ENCODE measurements at places on chromosomes 2 and 18.

DNA sequence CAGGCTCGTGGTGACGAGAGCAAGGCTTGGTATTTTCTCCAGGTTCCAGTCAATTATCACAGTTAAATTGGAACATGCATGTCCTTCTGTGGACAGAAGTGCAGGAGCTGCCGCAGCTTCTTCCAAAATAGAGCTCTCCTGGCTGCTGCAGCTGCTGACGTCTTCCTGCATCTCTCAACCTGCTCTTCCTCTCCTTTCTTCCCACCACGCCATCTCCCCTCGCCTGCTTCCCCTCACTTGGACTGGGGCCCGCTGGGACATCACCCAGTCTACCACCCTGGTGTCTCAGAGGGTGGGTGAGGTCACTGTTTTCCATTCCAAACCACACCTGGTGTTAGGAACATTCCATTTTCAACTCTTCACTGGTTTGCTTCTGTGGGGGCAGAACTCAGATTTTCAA, 41.4 kb downstream of the SPP2 start:
- no peak for DNase-seq

- DNase-seq, result no peak
Measured at GRCh38 chr2:169683054-169683424, 11.2 kb downstream of the CFAP210 start.

GRCh38 chr18:415617-416612, 84.6 kb downstream of the COLEC12 start:
- no peak for DNase-seq

- DNase-seq, result no peak
Measured at GRCh38 chr18:62285281-62285680, 39.8 kb upstream of the TNFRSF11A start.

- no peak for DNase-seq
Measured at GRCh38 chr18:70165936-70166335, 39.6 kb downstream of the RTTN start.

DNA sequence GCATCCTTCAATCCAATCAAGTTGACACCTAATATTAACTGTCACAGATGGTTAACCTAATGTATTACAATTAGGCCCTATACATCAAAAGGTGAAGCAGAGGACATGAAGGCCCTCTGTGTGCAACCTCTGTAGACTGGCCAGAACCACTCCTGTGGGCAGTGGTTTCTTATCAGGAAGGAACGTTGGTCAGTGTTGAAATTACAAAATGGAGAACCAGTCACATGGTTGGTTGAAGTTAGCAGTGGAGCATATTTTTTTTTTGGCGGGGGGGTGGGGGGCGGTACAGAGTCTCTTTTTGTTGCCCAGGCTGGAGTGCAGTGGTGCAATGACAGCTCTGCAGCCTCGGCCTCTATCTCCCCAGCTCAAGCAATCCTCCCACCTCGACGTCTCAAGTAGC, 19.8 kb downstream of the RNU2-63P start:
- no peak for DNase-seq

DNA sequence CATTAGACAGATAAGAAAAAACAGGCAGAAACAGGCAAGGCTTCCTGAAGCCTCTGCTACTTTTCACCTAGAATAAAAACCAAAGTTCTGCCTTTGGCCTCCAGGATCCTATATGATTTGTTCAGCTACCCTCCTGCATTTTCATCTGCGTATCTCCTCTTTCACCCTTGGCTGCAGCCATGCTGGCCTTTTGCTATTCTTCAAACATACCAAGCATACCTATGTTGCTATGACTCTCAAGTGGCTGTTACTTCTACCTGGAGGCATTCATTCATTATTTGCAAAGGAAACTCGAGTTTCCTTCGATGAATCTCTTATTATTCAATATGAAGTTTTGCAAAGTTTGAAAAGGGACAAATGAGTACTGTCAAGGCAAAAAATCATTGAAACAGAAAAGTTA, 106.4 kb upstream of the HNMT start:
- DNase-seq, result no peak

DNA sequence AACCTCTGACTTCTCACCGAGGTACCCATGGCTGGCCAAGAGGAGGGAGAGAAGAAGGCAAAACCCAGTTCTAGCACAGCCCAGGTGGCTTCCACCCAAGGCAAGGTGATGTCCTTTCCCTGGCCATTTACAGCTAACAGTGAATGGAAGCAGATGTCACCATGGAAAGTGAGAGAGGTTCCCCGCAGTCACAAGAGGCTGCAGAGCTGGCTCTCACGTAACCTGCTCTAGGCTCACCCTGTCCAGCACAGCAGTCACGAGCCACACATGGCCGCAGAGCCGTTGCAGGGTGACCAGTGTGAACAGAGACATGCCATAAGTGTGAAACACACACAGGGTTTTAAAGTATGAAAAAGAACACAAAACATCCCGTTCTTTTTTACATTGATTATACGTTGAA, 169.4 kb downstream of the TNS1 start:
- DNase-seq, result no peak

- DNase-seq, result no peak
Measured at GRCh38 chr2:128475427-128476211, 157.0 kb upstream of the HS6ST1 start.

DNA sequence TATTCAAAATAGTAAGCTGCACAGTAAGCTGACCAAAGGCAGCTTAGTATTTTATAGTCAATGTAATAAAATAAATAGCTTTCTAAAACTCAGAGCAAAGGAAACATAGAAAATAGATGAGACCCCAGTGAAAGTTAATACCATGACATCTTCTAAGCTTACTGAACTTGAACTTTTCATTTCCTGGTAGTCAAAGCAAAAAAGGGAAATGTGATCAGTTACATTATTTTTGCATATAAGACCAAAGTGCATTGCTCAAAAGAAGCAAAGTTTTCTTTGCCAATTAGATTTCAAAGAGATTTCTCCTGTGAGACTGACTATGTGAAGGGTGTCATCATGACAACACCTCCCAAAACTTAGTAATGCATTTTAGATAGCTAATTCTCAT, 70.2 kb downstream of the MYO1B start:
- DNase-seq, result no peak

DNA sequence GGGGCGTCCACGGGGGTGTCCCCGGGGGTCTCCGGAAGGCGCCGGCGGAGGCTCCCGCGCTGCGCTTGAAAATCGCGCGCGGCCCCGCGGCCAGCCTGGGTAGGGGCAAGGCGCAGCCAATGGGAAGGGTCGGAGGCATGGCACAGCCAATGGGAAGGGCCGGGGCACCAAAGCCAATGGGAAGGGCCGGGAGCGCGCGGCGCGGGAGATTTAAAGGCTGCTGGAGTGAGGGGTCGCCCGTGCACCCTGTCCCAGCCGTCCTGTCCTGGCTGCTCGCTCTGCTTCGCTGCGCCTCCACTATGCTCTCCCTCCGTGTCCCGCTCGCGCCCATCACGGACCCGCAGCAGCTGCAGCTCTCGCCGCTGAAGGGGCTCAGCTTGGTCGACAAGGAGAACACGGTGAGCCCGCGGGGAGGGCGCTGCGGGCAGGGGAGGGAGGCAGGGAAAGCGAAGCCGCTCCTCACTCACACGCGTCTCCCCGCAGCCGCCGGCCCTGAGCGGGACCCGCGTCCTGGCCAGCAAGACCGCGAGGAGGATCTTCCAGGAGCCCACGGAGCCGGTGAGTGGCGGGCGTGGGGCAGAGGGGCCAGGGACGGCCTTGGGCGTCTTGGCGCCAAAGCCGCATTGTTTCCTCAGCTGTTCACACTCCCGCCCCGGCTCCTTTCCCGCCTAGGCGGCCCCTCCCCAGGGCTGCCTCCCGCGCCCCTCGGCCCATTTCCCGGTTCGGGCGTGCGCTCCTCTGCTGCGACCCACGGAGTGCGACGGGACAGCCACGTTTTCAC, at the start of gene RRM2:
TSS of gene RRM2 (plus strand) at position 240 of the 781 bp plus-strand sequence. CDS start at position 300, 60 bp downstream.
- DNase-seq, result peak; percentile 95

DNA sequence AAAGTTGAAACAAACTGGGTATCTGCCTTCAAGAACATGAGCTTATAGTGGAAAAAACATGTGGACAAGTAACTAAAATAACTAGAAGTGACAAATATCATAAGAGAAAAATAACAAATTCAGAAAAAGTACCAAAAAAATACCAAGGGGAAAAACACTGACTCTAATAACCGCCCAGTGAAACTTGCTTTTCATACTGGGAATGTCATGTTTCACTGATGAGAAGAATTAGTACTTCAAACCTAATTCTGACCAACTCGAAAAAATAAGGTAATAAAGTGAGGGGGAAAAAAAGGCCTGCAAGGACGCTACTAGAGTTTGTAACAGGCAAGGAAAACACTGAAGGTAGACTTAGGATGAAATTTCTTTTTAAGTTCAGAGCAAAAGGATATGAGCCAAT, 83.6 kb downstream of the RTTN start:
- no peak for DNase-seq

DNA sequence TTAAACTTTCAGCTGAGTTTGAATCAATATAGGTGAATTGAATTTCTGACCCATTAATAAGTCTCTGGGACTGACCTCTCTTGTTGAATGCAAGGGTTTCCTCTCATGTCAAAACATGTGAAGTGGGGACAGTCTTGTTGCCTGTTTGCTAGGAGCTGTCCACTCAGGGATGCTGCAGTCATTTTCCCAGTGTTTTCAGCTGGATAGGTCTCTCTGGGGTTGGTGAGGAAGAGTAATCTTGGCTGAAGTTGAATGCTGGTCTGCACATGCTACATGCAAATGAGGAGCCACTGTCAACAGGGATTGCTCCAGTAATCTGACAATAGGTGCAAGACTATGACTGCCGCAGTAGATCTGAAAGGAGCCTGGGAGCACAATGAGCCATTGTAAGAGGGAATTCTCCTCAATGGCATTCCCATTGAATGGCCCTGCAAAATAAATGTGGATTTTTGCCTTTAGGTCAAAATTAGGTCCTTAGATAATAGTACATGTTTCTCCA, 34.1 kb upstream of the IL1RL1 start:
- DNase-seq, result no peak

DNA sequence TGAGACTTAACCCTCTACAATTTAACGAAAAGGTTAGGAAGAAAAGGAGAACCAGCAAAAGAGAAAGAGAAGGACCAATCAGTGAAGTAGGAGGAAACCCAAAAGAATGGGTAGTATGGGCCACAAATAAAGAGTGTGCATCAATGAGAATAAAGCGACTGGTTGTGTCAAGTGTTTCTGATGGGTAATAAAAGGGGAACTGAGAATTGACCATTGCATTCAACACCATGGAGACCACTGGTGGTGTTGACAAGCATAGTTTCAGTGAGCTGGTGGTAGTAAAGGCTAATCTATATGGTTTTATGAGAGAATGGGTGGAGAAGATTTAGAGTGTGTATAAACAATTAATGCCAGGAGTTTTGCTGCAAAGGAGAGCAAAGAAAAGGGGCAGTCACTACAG, 75.4 kb downstream of the CSRNP3 start:
- DNase-seq, result no peak

GRCh38 chr2:70258532-70258875, 567 bp downstream of the PCYOX1 start:
- no peak for DNase-seq

DNA sequence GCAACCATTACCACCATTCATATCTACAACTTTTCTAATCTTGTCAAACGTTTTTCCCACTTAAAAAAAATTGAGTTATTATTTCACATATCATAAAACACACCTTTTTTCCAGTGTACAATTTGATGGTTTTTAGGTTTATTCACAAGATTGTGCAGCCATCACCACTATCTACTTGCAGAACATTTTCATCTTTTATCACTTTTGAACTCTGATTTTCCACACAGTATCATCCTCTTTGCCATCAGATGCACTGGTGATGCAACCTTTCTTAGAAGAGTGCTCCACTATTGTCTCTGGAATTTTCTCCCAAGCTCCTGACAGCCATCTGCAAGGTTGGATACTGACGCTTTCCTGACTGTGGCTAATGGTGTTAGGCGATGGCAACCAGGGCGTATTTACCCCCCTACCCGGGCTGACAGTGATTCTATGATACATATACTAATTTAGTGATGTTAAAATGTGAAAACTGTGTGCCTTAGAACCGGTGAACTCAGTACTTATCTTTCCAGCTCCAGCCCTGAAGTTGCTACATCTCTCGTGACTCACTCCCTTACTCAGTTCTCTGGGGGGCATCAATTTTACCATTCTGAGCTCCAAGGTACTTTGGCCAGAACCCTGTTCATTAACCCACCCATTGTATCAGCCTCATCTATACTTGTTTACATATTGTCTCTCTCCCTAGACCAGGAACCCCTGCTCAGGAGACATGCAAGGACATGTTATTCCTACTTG, 105.4 kb upstream of the SPRED2 start:
- no peak for DNase-seq

GRCh38 chr2:200307724-200308545, 1.4 kb downstream of the SPATS2L start:
- DNase-seq, result no peak

DNA sequence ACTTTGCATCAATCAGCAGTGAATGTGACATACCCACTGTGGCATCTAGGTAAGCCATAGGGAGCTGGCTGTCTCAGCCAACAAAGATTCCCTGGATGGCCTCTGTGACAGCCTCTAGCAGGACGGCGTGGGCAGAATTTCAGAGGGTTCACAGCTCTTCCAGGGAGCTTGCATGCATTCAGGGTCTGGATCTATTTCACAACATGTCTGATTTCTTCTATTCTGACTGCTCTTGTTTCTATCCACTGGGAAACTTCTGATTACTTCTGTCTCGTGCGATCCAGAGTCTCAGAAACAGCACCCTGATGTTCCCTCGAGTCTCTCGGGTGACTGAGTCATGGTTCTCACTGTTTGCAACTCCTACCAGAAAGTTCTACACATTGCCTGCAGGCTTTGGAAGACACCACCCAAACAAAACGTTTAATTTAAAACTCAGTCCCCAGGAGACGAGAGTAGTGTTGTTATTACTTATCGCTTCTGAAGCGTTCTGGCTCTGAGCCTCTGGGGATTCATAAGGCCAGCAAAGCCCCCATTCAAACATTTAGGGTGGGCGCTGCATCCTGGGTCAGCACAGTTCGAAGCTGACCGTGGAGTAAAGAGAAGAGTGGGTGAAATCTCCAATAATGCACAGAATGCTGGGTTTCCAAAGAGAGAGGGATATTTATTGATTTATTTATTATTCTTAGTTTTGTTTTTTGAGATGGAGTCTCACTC, 41.9 kb upstream of the ODC1 start:
- no peak for DNase-seq

GRCh38 chr18:79507546-79508480, 112.1 kb downstream of the NFATC1 start:
- no peak for DNase-seq

DNA sequence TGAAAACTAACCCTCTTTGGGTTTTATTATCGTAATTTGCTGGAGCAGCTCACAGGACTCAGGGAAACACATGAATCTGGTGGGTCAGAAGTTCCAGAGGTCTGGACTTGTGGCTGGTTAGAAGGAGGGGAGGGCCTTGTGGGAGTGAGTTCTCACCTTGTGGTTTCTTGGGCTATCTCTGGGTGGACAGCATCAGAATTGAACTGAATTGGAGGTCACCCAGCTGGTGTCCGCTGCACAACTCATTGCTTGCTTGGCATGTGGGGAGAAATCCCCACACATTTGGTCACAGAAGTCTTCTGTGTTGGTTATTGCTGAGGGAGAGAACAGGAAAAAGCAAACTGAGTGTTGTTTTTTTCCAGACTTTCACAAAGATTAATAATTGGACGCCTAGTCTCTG, 27.5 kb downstream of the ZNF892 start:
- no peak for DNase-seq

DNA sequence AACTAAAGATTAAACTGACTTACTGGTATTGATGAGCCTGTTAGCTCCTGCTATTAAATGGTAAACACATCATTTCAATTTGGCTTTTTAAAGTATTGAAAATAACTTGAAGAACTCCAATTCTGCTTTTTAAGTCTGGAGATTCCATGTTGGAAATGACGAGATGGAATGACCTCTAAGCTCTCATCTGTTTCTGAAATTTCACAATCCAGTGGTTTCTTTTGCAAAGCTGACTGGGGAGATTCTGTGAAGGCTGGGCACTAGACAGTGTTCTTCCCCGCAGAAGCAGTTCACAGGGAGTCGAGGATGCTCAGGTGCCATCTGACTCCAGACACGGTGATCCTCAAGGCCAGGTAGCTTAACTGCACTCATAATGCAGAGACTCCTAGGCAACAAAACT, 44.7 kb downstream of the DHRS9 start:
- no peak for DNase-seq

All from HTR-8/SVneo (cell line).